ENCODE measurements at places on chromosomes 12 and 14.

- DNase-seq, result no peak
Measured at GRCh38 chr12:80952443-80952842, 14.7 kb upstream of the LIN7A start.

DNA sequence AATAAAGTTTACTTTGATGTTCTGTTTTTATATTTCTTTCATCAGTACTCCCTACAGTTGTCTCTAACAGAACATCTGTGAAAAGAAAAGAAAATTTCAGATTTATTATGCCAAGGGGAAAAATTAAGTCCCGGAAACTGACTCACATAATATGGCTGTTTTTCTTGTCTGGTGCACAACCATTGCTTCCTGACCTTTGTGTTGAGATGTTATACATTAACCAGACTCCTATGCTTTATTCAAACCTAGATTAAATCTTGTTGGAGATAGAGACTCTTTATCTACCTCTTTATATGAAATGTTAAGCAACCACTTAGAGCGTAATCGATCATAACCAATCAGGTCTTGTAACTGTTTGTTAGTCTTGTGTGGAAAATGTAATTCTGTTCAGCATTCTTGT, 37.6 kb upstream of the BICD1 start:
- no peak for DNase-seq

- no peak for DNase-seq
Measured at GRCh38 chr12:98799146-98799810, 154.2 kb downstream of the APAF1 start.

GRCh38 chr12:96471368-96472050, 17.9 kb upstream of the CFAP54 start:
- no peak for DNase-seq

- DNase-seq, result no peak
Measured at GRCh38 chr14:93984070-93984469, 7.7 kb upstream of the ASB2 start.

- DNase-seq, result no peak
Measured at GRCh38 chr14:74891870-74892269, 10.2 kb downstream of the DLST start.

- DNase-seq, result peak; percentile 60
Measured at GRCh38 chr12:26017484-26018211, 59.2 kb downstream of the RASSF8 start.

- DNase-seq, result no peak
Measured at GRCh38 chr14:74551431-74552371, 58.1 kb downstream of the ISCA2 start.

DNA sequence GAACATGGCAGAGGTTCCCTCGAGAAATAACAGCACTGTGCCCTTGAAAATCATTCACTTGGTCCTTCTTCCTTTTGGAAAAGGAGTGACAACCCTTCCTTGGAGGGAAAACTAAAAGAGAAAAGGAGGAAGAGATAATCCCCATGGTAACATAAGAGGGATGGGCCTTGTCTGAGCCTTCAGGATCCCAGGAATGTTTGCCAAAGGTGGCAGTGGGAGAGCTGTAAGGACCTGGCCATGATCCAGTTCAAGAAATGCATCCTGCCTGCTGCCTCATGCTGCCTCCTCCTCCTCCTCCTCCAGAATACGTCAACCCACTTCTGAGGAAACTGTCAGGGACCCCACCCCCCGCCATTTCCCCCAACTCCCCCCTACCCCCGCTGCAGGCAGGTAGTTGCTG, 118.8 kb downstream of the KCNK10 start:
- no peak for DNase-seq

- DNase-seq, result no peak
Measured at GRCh38 chr14:92252323-92252722, 70.6 kb upstream of the SLC24A4 start.

DNA sequence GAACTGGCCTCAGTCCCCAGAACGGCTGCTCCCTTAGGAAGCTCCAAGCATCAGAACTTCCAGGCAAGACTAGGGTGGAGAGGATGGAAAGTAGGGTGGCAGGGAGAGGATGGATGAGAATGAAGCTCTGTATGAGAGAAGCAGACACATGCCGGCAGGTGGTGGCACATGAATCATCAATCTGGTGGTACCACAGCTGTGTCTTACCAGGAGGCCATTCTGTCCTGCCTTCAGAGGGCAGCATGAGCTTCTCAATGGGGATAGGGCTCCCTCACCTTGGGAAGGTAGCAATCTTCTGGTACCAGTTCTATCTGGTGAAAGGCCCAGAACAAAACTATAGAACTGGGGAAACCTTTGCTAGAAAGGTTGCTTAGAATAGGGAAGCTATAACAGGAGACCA, 55.4 kb upstream of the PYGL start:
- DNase-seq, result no peak

DNA sequence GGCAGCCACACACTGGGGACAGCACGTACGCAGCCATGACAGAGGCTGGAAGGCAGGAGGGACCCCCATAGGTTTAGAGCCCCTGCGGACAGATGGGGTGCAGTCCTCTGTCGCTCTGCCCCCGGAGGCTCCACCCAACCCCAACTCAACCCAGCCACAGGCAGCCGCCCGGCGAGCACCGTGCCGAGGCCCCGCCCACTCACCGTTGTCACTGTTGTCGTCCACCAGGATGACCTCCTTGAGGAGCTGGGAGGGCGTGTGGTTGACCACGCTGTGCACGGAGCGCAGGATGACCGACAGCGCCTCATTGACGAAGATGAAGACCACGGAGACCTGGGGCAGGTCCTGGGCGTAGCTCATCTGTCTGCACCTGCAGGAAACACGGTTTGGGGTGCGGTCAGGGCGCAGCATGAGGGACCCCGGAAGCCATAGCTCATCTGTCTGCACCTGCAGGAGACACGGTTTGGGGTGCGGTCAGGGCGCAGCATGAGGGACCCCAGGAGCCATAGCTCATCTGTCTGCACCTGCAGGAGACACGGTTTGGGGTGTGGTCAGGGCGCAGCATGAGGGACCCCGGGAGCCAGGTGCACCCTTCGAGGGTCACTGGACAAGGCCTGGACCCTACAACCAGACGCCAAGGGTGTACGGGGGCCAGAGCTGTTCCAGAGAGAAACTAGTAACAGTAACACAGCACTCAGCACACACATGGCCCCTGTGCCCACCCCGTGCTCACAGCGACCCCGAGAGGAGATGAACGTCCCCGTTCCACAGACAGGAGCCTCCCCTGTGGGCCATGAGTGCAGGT, 66.9 kb downstream of the GALNT9 start:
- no peak for DNase-seq

GRCh38 chr12:101038289-101038871, 171.7 kb downstream of the SLC5A8 start:
- no peak for DNase-seq

DNA sequence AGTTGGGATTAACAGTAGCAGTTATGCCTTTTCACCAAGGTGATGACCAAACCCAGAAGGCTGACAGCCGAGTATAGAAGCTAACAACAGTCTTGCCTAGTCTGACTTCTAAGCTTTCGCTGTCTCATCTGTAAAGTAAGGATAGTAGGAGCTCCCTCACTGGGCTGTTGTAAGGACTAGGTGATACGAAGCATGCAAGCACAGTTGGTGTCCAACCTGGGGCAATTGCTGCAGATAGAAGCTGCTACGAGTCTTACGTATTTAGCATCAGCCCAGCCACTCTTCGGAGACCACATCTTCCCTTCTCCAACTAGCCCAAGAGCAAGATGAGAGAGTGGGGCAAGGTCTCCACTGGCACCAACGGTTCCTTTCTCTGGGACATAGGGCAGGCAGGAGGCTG, 6.0 kb downstream of the HAL start:
- no peak for DNase-seq

- no peak for DNase-seq
Measured at GRCh38 chr12:77122236-77122635, 56.9 kb upstream of the E2F7 start.

DNA sequence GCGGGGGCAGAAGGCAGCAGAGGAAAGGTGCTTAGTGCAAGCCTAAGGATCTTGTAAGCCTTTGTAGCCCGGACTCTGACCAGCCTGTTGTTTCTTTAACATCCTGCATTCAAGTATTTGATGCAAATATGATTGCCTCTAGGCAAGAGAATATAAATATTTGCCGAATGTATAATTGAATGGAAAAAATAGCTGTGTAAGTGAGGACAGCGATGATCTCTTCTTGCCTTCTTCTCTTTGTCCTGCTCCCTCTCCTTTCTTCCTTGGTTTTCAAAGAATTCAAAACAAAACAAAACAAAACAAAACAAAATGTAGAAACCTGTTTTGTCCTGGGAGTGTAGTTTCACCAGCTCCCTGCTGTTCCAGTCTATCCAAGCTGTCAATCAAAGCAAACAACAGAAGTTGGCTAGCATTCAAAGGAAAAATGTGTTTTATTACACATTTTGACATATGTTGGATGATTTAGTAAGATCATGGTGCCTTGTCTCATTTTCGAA, 74.9 kb upstream of the CPM start:
- DNase-seq, result peak; percentile 47

DNA sequence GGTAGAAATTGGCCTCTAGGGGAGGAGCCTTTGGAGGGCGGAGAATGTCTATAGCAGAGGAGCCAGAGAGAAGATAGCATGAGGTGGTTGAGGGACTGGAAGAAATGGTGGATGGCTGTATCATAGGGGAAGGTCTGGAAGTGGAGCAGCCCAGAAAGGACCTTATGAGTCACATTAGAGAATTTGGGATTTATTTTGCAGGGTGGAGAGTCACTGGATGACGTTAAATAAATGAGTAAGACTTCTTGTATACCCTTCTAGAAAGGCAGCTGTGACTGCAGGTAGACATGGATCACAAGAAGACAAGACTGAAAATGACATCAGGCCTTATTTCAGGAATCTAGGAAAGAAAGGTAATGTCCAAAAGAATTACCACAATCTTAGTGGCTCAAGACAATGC, 208.2 kb upstream of the TMTC1 start:
- DNase-seq, result no peak

GRCh38 chr14:21070610-21071224, 613 bp downstream of the ARHGEF40 start:
- DNase-seq, result peak; percentile 84

DNA sequence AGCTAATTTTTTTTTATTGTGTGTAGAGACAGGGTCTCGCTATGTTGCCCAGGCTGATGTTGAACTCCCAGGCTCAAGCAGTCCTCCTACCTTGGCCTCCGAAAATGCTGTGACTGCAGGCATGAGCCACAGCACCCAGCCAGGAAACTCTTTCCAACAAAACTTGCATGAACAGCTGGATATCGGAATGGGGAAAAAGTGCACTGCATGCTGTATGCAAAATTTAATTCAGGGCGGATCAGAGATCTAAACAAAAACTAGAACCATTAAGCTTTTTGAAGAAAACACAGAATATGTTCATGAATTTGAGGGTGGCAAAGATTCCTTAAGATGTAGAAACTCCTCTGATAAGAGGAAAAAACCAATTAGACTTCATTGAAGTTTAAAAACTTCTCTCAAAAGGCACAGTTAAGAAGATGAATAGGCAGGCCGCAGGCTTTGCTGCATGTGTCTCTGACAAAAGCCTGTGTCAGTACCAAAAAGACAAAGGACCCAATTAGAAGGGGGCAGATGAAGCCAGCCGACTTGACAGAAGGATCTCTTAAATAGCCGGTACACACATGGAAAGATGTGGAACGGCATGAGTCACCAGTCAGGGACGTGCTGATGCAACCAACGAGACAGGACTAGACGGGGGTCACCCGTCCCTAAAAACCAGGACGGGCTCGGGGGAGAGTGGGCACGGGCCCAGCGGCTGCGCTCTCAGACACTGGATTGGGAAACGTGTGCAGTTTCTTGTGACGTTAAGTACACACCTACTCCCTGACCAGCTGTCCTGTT, 34.8 kb upstream of the MMP17 start:
- DNase-seq, result no peak

DNA sequence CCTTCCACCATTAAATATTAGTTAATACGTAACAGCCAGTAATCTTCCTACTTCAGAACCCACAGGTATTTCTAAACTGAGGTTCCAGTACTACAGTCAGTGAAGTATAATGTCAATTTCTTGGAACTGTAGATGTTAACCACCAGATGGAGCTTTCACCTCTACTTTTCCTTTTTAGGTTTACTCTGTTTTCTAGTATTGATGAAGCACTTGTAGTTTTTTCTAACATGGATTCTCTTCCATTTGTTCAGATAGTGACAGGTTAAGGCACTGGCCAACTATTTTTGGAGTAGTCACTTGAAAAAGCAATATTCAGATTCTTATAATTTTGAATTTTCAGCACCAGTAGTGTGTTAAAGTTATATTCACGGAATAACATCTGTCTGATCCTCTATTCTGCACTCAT, 4.6 kb upstream of the SEC23A start:
- DNase-seq, result no peak

- no peak for DNase-seq
Measured at GRCh38 chr12:100733817-100734593, 60.6 kb upstream of the ANO4 start.

GRCh38 chr12:128829861-128830504, 6.2 kb upstream of the SLC15A4 start:
- no peak for DNase-seq

DNA sequence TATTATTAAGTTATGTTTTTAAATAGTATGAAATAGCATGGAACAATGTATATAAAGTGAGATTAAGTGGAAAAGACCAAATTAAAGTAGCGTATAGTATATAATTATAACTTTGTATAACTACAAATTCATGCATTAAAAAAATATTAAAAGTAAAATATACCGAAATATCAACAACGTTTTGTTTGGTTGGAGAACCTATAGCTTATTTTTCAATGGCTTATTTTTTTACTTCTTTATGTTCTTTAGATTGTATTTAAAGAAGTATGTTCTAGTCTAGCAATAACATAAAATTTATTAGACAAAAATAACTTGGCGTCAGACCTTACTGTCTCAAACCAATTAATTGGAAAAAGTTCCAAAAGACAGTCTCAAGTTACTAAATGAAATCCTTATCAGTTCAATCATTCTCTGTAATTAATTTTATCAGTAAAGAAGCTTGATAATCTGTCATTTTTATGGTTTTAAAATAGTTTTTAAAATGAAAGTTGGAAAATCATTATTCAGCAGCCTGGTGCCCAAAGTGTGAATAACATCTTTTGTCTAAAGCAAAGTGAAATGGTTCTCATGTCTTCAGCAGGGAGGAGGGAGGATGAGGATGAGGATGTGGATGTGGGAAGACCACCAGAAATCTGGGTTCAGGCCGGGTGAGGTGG, 46.7 kb downstream of the IRAK3 start:
- DNase-seq, result no peak

- no peak for DNase-seq
Measured at GRCh38 chr14:75066691-75067090, 2.8 kb upstream of the ZC2HC1C start.

GRCh38 chr14:65892315-65892714, 479.8 kb downstream of the FUT8 start:
- no peak for DNase-seq

DNA sequence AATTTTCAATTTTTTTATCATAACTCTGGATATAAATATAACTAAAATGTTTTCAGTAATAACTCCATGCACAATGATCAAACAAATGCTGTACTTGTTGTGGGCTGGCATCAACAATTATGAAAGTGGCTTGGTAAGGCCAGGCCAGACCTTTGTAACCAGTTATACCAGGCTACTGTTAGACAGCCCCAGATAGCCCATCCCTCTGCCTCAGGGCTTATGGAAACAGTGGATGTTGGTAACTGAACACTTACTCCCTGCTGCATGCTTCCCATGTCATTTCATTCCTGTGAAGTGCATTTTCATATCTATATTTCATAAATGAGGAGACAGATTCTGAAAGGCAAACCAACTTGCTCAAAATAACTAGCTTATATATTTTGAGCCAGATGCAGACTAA, 195.0 kb downstream of the SYT1 start:
- no peak for DNase-seq
